Stimulated activated effector memory CD8-positive, alpha-beta T cell treated with anti-CD3 and anti-CD28 coated beads, Interleukin-12 subunit alpha, Interleukin-12 subunit beta, amount 100 ng/mL, for 72 hours (primary cell): ENCODE measurements at places on chromosomes 6 and 20.

DNA sequence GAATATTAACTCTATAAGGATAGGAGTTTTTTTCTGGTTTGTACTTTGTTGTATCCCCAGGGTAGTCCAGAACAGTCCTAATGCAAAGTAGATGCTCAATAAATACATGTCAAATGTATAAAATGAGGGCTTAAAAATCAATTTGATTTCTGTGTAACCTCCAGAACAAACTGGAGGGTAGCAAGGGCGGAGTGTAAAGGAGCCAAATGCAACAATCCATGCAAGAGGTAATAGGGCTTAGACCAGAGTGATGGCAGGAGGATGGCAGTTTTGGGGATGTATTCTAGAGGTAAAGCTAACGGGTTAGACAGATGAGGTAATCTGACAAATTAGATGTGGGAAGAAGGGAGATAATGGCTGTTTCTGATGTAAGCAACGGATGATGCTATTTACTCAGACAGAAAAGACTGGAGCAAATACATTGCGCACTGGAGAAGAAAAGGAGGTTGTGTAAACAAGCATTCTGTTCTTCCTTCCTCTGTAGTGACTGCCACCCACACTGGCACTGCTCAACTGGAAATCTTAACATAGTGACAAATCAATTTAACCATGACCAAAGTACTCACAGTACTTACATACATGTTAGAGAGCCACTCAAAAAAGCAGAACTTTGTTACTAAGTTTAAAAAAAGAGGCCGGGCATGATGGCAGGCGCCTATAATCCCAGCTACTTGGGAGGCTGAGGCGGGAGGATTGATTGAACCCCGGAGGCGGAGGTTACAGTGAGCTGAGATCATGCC is 2.0 kb downstream of the ZNF318 start:
- no peak for DNase-seq

DNA sequence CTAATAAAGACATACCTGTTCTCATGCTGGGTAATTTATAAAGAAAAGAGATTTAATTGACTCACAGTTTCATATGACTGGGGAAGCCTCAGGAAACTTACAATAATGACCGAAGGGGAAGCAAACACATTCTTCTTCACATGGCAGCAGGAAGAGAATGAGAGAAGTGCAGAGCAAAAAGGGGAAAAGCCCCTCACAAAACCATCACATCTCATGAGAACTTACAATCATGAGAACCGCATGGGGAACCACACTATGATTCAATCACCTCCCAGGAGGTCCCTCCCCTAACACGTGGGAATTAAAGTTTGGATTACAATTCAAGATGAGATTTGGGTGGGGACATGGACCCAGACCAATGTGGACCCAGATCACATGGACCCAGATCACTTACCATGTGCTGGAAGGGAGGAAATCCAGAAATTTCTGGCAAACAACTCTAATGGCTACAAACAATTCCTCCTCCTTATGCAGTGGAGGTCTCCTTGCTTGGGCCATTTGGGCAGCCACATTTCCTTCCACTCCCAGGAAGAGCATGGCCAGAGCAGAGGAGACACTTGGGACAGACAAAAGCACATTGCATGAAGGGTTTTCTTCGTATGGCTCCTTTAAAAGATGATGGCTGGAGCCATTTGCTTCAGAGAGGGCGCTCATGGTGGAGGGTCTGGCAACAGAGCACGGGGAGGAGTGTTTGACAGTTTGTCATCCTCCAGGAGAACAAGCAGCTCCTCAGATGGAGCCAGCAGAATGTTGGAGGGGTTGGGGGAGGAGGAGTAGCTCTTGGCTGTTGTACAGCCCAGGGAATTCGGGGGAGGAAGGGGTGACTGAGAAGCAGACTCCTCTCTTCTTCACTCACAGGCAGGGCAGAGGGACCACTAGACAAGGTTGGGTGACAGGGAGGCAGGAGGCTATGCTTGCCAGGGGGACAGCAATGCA is 30.4 kb downstream of the SERPINB9 start:
- DNase-seq, result no peak

- DNase-seq, result no peak
Observed at GRCh38 chr6:121868206-121868605, 432.8 kb downstream of the GJA1 start.

- DNase-seq, result no peak
Observed at GRCh38 chr20:46488451-46488850, 24.9 kb downstream of the ZNF334 start.

GRCh38 chr6:132505158-132505557 is 7.8 kb downstream of the STX7 start:
- DNase-seq, result no peak

GRCh38 chr6:91653895-91654294 is 1067.0 kb upstream of the MAP3K7 start:
- DNase-seq, result no peak

DNA sequence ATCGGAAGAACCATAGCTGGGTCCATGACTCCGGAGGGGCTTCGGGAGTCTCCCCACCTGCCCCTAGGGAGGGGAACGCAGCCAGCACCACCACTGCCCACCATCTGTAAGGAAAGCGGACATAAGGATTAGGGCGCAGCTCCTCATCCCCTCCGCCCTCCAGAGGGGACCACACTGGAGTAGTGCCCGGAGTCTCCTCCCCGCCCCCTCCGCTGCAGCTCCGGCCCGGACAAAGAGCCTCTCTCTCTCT is 628 bp downstream of the SLC35B2 start:
- no peak for DNase-seq

- no peak for DNase-seq
Observed at GRCh38 chr6:121434037-121434770, 1.2 kb upstream of the GJA1 start.

DNA sequence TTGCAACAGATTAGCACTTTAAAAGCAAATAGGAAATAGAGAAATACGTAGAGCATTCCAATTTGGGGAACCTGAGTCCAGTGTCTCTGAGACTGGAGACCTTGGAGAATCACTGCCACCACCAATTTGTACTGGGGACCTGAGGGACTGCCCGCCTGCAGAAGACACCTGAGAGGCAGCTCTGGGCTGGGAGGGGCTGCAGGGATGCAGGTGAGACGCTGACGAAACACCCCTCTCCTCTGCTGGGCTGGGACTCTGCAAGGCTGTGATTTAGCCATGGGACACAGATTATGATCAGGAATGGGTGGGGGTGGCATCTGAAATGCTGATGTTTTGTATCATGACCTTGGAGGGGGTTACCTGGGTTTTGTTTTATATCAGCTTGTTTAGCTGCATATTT is 7.0 kb upstream of the APMAP start:
- DNase-seq, result no peak

GRCh38 chr20:38342713-38343310 is 3.5 kb upstream of the LBP start:
- no peak for DNase-seq

DNA sequence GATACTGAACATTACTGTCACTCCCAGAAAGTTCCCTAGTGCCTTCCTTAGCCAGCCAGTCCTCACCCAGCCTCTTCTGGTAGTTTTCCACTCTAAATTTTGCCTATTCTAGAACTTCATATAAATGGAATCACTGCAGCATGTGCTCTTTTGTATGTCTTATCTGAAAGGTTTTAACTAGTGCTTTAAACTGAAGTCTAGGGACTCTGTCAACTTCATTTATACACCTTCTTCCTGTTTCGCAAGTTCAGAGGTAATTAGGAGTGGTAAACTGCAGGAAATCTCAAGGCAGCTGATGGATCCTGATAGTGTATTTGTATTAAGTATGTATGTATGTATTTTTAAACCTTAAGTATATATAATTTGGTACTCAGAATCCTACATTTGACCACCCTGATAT is 94.3 kb downstream of the TCP11 start:
- DNase-seq, result no peak

DNA sequence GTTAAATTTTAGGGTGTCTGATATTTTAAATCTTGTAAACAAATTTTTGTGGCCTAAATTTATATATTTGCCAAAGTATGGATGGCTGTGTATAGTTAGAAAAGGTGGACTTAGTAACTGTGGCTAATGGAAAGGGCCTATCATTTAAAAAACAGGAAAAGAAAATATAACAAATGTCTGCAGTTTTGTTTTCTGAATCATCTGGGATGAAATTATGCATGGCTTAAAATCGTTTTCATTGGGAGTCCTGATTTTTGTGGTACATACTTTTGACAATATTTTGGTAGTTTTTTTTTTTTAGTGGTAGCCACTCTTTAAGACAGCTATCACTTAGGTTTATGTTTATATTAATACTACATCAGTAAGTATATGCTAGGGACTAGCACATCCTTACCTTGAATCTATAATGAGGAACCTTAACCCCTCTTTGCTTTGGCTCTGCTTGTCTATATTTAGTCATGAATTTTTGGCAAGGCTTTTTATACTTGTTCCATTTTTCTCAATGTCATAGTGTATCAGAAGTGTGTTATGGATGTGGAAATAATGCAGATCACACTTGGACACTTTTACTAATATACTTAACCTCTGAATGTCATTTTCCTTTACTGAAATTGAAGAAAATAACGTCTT is 5.6 kb downstream of the ARID1B start:
- DNase-seq, result no peak

GRCh38 chr20:46230801-46231282 is 77.5 kb downstream of the CDH22 start:
- DNase-seq, result no peak

GRCh38 chr6:26045928-26046368 is 41.3 kb upstream of the HFE start:
- DNase-seq, result no peak

GRCh38 chr6:120304223-120304622 is 954.7 kb upstream of the MAN1A1 start:
- DNase-seq, result no peak

DNA sequence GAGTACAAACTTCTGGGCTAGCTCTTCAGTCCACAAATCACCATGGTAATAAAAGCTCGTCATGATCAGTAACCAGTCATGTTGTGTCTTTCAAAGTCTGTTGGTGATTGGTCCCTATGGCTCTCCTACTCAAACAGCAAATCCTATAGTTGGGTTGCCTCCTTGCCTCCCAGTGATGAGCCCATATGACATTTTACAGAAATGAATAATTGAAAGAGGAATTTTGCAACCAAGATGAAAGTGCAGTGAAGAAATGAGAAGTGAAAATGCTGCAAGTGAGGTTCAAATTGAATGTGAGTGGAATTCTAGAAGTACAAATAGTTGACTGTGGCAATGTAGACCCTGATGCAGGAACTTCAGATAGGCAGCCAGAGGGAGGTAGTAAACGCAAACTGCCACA is 5.1 kb upstream of the SIRPD start:
- DNase-seq, result no peak

GRCh38 chr20:12293900-12294299 is 376.2 kb downstream of the BTBD3 start:
- no peak for DNase-seq

DNA sequence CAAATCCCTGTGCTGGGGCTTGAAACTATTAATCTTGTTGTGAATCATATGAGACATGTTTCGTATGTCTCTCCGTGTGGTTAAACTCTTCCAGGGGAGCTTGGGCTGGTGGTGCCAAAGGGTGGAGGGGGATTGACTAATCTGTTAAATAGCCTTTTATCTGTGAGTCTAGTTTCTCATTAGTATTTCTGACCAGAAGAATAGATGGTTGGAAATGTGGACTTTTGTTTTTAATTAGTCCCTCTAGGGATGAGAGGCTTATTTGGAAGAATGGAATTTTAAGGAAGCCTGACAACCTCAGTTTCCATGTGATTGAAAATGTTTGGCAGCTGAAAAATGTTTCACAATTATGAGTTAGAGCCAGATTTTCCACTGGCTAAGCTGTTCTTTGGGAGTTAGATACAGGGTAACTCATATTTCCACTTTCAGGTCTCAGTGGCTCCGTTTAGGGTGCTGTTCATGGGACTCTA is 117.3 kb downstream of the BCKDHB start:
- DNase-seq, result no peak

DNA sequence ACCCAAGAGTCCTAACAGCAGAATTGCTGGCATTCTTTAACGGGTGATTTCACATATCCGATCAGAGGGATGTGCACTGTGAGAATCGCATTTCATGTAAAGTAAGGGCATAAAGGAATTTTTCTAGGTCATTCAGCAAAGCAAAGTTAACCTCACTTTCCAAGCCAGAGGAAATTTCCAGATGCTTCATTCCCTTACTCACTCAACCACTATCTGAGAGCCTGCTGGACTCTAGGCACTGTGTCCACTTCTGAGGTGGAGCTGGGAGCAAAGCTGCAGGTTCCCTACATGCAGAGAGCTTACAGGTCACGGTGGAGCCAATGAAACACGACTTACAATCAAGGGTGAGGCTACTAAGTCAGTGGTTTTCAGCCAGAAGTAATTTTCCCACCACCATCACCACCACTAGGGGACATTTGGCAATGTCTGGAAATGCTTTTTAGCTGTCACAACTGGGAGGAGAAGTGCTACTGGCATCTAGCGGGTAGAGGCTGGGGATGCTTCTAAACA is 34.5 kb upstream of the TSHZ2 start:
- no peak for DNase-seq

- no peak for DNase-seq
Observed at GRCh38 chr6:82624251-82624650, 260.6 kb downstream of the TPBG start.

DNA sequence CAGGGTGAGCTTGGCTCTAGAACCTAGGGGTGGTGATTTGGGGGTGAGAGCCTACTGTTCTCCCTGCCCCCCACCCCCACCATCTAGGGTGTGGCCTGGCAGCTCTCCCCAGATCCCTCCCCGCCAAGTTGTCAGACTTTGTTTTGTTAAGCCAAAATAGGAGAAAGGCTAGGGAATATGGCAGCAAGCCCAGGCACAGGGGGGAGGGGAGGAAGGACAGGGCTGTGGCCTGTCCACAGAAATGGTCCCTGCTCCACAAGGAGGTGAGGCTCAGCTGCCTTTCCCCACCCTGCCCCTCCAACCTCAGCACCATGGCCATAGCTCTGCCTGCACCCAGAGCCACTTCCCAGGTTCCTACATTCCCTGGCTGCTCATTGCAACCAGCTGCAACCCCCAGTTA is 17.2 kb downstream of the SCUBE3 start:
- DNase-seq, result no peak

DNA sequence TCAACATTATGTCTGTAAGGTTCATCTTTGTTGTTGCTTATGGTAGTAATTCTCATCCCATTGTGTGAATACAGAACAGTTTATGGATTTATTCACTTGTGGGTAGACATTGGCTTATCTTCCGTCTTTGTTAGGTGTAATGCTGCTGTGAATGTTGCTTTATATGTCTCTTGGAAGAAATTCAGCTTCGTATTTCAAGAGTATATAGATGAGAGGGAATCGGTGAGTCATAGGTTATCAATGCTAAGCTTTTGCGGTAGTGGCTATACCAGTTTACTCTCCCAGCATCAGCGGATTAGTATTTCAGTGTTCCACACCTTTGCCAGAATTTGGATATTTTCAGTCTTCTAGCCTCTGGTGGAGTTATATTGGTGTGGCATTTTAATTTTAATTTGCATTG is 77.8 kb downstream of the ZFAND3 start:
- DNase-seq, result no peak
